KG1 (cell line): ENCODE measurements at places on chromosomes 12 and 14.

DNA sequence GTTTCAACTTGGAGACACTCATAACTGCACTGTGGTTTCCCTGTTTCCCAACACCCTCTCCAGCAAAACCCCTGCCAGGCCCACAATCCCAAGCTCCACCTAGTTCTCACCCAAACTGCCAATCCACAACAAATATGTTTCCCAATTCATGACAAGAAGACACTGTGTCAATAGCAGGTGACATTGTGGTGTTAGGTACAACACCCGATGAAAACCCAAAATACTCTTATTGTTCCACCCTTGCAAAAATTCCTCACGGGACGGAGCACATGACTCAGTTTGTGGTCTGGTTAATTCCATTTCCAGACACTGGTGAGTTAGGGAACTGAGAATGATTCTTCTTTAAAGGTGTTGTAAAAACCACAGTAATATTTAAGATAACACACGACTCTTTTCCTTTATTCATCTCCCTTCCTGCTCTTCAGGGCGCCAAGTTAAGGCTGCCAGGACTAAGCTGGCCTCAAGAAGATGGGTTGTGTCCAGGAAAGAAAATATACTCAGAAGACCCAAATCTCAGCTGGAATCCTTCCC, 735.5 kb downstream of the MED13L start:
- DNase-seq: no peak

GRCh38 chr12:11746024-11746771, 96.7 kb downstream of the ETV6 start:
- peak; percentile 7 for DNase-seq

GRCh38 chr14:95327558-95328374, 8.1 kb upstream of the CLMN start:
- DNase-seq: no peak

DNA sequence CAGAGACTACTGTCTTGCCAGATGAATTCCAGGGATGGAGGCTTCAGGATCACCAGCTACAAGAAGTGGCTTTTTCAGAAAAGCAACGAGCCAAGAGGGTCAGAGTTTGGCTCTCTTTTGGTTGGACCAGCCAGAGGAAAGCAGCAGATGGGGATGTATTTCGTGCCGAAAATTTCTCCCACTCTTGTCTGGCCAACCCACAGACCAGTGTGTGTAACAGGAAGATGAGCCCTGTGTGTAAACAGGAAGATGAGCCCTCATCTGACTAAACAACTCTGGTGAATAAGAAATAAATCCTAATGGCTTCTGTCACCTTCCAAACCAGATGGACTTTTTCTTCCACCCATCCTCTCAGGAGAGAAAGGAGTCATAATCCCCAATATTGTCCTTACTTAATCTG, 13.1 kb downstream of the GPR68 start:
- DNase-seq: no peak

GRCh38 chr12:46407361-46407760, 34.8 kb upstream of the SLC38A2 start:
- DNase-seq: no peak

DNA sequence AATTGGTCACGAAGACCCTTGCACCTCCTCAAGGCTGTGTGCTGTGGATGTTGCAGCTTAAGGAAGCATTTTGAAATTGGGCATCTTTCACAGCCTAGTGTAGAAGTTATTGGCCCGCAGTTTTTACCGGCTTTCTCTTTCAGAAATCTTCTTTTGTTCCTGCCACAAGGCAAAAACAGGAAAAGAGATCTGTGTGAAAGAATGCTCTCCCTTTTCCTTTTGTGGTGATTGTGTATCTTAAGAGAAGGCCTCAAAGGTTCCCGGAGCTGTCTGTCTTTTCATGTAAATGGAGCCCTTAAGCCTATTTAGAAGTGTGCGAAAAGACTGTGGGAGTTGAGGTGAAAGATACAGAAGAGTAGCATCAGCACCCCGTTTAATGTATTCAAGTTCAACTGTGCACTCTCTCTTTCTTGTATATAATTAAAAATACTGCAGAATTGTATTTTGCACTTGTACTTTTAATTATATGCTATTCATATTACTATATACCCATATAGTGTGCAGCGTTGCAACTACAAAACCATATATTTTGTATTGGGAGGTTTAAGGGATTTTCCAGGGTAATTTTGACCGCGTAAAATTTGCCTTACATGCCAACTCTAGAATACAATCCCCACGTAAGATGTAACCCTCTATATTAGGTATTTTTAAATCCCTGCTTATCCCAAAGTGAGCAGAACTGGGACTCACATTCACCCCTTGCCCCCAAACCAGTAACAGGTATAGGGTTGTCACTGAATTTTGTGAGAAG, 441.7 kb downstream of the RAD51B start:
- no peak for DNase-seq

DNA sequence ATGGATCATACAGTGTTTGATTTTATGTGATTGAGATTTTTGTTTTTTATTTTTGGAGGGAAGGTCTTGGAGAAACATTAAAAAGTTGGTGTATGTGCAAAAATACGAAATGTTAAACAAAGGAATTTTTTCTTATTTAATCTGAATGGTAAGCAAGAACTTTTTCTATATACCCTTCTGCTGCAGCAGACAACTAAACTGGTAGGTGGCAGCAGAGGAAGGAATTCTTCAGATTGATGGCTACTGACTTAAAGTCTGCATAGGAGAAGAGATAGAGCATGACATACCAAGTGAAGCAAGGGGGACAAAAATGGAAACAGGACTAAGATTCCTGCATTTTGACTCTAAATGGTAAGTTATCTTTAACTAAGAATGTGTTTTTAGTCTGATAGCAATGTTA, 42.0 kb upstream of the A2ML1 start:
- no peak for DNase-seq

DNA sequence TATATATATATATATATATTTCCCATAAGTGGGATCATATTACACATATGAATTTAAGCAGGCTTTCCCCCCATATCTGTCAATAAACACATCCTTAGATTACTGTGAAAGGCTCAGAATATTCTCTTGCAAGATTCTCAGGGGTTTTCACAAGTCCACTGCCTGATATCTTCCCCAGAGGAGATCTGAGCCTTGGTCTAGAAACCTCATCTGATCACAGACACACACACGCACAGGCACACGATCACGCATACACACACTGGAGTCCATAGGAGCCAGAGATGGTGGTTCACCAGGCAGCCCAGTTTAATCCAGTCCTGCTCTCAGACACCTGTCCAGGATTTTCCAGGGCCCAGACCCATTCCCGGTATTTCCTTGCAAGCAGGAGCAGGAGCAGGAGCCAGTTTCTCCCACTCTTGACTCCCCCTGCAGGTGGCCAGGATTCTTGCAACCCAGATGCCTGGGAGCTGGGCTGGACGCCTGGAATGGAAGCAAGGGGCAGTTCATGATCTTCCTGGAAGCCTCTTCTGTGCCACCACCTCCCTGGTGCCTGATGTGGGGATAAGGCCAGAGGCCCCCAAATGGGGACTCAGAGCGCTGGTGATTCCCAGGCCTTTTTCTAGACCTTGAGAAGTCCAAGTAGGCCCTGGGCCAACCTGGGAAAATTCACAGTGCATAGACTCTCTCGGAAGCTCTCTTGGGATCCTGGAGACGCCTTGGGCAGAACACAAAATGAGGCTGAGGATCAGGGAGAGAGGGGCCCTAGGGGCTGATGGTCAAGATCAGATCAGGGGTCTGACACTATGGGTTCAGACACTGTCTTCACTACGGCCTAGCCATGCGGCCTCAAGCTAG, 16.5 kb upstream of the KRT78 start:
- DNase-seq: no peak

DNA sequence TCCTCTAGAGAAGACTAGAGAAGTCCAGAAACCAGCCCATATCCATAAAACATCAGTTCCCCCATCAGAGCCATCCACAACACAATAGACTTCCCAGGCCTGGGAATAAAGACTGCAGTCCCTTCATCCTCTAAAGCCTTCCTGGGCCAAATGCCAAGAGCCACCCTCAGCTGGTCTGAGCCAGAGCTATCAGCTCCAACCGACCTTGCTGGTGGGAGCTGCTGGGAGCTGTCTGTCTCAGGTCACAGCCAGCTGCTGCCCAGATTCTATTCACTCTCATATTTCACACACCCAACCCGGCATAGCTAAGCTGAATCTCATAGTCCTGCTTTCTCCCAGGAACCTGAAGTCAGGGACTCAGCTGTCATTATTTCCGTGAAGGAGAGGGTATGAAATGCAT, 10.9 kb upstream of the TFCP2 start:
- DNase-seq: no peak

- DNase-seq: no peak
Measured at GRCh38 chr14:103472939-103473338, 49.7 kb downstream of the CKB start.

DNA sequence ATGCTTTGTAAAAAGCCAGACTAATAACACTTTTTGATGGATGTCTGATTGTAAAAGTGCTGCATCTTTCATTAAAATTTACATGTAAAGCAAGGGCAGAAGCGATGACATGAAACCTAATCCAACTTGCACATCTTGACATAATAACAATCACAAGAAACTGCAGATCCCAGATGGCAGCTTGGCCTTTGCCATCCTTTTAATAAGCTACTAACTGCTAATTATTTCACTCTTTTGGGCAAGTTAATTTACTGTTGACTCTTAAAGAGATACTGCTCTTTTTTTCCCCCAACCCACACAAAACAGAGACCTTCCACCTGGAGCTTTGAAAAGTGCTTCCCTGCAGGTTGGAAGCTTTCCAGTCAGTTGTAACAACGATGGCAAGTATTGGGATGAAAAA, 137.5 kb downstream of the NRXN3 start:
- no peak for DNase-seq
